ENCODE measurements at places on chromosomes 3 and 15.

GRCh38 chr3:40585381-40586016 is 60.7 kb downstream of the ZNF621 start:
- no peak for DNase-seq

- DNase-seq: no peak
Observed at GRCh38 chr3:114272271-114272670, 21.6 kb upstream of the TIGIT start.

GRCh38 chr3:64651741-64652241 is 36.0 kb downstream of the ADAMTS9 start:
- no peak for DNase-seq

- no peak for DNase-seq
Observed at GRCh38 chr3:105594219-105594618, 227.5 kb downstream of the ALCAM start.

GRCh38 chr3:10762116-10762515 is 53.9 kb upstream of the SLC6A11 start:
- DNase-seq: no peak

DNA sequence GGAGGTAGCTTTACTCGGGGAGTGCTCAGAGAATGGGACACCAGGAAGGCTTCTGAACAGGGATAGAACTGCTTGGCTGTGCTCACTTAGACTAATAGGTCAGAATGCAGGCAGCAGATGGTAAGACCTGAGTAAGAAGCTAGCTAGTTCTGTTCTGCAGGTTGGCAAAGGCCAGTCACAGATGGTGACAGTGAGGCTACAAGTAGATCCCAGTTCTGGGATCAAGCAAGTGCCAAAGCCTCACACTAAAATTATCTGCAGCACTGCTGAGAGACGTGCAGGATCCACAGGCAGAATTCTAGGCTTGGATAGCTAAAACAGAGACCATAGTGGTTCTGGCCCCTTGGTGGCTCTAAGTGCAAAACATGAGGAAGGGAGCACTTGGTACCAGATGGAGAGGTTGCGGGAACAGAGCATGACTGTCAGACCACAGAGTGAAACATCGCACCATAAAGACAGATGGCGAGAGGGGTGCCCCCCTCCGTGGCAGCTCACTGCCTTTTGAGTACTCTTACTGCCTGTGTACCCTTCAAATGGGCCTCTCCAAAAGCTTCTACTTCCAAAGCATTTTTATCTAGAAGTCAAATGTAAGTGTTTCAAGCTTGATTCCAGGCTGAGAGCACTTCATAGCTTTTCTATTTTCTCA is 3.6 kb upstream of the GLCE start:
- no peak for DNase-seq

- no peak for DNase-seq
Observed at GRCh38 chr3:88211096-88211890, 61.5 kb downstream of the C3orf38 start.

DNA sequence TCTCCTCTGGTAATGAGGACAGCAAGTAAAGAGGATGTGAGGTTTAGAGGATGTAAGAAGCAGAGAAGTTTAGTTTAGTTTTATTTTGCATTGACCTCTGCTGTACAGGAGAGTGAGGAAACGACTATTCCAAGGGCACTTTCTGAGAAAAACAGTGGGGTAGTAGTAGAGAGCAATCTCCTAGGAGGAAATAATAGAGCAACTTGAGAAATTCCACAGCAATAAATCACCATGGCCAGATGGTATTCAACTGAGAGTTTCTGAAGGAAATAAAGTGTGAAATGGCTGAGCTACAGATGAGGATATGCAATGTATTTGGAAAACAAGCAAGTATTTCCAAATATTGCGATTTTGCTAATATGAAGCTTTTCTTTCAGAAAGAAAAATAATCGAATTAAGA is 118.9 kb downstream of the DPH6 start:
- no peak for DNase-seq

DNA sequence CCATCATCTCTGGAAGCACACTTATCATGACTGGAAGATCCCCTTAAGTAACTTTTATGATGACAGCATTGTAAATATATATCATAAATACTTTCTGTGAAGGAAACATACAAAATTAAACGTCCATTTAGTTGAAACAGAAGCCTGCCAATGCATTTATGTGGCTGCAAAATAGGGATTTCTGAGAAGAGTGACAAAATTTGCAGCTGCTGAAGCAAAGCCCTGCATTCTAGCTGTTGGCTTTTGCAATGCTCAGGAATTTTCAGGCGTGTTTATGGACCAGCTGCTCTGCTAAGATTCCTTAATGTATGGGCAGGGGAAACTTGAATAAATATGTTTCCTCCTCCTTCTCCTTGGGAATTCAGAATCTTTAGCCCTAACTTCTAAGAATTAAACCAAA is 137.3 kb downstream of the CACNA2D3 start:
- no peak for DNase-seq

- DNase-seq: no peak
Observed at GRCh38 chr3:25532431-25533162, 104.5 kb downstream of the RARB start.

GRCh38 chr3:184733181-184733580 is 21.3 kb upstream of the MAGEF1 start:
- DNase-seq: no peak

DNA sequence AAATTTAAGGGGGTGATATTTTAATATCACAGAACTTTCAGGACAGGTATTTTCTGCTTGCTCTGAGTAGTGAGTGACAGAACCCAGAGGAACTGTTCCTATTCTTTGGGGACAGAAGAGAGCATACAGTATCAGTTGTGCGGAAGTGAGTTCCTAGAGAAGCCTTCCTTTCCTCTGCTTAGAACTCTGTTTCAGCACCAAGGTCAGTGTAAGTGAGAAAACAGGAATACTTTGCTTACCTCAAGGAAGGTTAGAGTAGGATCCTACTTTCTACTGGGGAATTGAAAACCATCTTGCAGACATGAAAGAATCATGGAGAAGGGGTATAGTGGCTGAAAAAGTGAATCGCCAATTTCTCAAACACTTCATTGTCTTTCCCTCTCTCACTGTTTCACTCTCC is 542.4 kb downstream of the SQOR start:
- DNase-seq: no peak

DNA sequence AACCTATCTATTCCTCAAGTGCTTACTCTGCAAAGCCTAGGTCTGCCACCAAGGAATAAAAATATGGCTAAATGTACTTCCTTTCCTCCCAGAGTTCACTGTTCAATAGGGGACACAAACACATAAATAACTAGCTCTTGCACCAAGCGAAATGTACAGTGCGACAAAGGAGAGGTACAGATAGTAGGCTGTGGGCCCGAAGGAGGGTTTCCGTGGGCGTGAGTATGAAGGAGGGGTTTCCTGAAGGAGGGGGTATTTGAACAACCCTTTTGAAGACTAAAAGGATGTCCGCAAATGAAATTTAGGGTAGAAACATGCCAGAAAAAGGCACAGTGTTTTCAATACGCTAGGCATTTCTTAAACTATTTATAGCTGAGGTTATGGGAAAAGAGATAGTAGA is 207.9 kb downstream of the LPP start:
- no peak for DNase-seq

GRCh38 chr3:115930168-115930567 is 306.9 kb downstream of the GAP43 start:
- DNase-seq: no peak

DNA sequence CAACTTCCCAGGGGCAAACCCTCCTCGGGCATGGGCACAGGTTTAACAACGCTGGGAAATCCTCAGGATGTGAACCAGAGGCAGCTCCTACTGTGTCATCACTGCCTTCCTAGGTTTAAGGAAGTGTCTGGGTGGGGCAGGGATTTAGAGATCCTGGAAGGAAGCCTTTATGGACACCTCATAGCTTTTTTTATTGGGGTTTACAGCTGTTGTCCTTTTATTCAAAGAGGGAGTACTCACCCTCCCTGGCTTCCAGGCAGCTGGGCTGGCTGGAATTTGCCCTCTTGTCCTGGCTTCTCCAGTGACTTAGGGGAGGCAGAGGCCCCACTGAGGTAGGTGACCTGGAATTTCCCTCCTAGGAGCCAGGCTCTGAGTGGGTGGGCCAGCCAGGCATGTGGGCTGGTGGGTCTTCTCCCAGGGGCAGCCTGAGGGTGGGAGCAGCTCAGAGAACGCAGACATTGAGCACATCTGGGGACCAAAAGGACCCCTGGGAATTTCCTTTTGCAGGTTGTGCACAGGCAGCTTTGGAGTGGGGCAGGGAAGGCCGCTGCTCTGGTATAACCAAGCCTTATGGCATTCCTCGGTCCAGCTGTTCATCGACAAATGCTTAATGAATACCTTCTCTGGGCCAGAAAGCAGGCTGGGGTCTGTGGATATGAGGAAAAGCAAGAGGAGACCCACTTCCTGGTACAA is 13.5 kb upstream of the FAM3D start:
- DNase-seq: no peak

DNA sequence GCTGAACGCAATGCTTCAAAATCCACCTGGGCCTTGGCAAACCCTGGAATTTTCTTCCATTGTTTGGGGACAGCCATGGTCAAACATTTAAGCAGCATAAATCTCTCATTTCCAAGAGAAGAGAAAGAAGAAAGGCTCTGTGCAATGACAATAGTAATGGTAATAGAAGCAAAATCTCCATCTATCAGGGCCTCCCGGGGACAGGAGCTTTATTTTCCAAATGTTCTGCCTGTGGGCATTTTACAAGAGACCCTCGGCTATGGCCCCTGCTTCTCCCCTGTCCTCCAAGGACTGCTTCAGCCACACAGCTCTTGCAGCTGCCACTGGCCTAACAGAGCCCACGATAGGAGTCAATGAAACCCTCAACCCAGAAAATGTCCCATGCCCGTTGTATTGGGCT is 12.7 kb upstream of the FAM240A start:
- DNase-seq: no peak

GRCh38 chr15:74869372-74869725 is 3.8 kb downstream of the SCAMP2 start:
- no peak for DNase-seq

GRCh38 chr3:23837691-23838090 is 31.9 kb downstream of the UBE2E1 start:
- no peak for DNase-seq

DNA sequence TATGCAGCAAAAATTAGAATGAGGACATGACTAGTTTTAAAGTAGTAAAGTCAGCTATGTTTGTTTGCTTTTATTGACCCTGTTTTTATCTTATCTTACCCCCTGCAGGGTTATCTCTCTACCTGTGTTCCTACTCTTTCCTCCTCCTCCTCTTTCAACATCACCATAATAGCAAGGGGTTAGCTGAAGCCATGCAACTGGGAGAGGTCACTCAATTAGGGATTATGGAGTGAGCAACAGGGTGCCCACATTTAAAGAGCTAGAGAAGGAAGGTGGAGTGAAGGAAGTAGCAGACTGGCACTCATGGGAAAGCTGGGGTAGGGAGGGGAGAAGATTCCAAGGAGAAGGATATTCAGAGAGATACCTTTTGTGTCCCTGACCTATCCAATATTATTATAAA is 125.9 kb downstream of the LRTM1 start:
- DNase-seq: no peak

DNA sequence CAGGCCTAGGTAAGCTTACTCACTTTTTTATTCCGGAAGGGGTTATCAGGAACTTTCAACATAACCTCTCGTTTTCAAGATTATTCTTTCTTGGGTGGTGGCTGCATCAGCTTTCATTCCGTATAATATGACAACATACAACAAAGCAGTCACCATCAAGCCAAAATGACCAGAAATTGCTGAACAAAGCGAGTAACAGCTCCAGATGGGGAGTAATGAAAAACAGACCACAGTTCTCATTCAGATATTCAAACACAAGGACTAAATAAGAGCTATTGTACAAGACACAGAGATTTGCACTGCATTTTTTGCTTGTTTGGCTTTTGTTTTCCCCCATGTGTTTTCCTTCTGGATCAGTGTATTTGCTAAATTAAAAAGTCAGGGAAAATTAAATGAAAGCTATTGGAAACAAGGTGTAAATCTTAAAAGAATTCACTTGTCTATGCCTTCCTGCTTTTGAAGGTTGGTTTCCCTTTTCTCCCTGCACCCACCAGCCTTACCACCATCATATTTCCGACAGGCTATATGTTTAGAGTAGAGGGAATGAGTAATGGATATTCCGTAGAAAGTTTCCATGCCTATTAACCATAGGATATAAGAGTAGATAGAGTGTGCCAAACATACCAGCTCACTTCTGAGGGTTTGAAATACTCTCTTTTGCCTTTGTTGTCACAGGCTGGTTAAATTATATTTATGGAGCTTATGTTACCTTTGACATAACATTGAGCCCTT is 213.6 kb downstream of the RBMS3 start:
- no peak for DNase-seq

DNA sequence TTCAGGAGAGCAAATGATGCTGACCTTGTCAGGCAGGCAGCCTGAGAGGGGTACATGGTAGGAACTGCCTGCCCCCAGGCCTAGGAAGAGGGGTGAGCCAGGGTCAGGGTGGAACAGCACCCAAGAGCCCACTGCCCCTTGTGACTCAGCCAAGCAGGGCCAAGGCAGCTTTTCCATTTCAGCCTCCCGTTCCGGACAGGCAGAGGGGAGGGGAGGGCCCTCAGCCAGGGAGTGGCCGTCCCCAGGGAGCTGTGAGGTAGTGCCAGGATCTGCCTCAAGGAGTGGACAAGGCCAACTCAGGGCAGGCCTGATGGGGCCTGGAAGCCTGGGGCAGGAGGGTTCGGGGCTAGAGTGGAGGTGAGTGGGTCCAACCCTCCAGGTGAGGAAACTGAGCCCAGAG is 5.1 kb upstream of the ANKRD63 start:
- no peak for DNase-seq

- no peak for DNase-seq
Observed at GRCh38 chr3:42668413-42668760, 14.9 kb downstream of the ZBTB47 start.

DNA sequence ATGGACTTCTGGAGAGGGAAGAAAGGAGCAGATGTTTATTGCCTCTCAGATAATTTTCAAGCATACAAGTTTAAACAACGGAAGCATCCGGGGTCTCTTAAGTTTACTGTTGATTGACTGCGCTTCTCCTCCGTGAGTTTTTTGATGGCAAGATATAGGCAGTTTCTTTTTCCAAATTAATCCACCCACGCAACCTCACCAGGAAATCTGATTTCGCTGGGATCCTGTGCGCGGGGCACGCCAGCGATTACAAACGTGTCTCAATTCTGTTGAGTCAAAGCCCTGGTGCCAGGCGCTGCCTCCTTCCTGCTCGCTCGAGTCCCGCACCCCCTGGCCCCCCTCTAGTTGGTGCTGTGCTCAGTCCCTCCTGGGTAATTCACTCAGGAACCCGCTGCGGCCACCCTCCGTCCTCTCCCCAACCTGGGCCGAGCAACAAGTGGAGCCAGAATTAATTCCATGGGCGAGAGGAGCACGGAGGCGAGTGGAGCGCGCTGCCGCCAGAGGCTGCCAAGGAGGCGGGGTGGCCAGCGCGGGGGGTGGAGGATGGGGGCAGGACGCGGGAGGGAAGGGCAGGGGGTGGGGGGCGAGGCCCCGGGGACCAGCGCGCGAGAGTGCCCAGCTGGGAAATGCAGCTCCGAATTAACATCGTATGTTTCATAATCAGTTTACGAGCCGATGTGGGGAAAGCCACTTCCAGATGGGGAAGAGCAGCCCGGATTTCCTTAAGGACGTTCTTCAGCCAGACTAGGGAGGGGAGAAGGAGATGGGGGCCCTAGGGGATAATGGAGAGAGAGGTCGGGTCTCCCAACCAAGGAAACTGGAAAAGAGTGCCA is 6.0 kb downstream of the WNT5A start:
- DNase-seq: no peak

- no peak for DNase-seq
Observed at GRCh38 chr15:98734466-98735199, 86.3 kb downstream of the IGF1R start.

- DNase-seq: no peak
Observed at GRCh38 chr3:196629228-196629627, 10.3 kb upstream of the NRROS start.
